ENCODE measurements at places on chromosomes 2 and 18.

GRCh38 chr2:237480556-237480955 lies 6.5 kb upstream of the MLPH start:
- no peak for DNase-seq

DNA sequence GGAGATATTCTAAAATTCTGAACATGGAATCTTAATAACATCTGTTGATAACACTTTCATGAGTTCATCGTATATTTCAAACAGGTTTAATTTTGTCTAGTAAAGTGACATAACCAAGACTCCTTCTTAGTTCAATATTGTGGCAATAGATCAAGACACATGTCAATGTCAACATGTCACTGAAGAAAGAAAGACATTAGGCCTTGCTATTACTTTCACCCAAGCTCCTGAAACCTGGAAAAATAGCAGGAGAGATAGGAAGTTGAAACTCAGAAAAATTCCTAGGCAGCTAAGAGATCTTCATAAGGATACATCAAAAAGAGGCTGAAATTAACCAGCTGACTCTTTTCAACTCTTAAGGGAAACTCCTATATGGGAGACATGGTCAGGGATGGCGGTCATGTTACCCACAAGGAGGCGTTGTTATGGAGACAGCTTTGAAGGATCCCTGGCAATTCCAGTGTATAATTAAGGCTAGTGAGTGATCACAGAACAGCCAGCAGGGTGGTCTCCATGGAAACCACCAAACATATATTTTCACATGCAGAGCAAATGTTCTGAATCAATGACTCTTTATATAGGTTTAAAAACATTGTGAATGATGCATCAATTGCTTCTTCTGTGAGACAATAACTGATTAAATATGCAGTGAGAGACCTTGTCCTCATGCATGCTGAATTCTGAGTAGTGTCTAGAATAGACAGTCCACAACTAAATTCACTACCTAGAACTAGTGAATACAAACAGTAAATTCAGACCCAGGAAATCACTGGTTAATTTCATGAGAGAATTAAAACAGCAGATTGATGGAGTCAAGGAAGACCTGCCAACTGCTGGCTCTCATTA lies 115.3 kb upstream of the RIOK3 start:
- peak; percentile 73 for DNase-seq

- no peak for DNase-seq
Observed at GRCh38 chr18:33469699-33470098, 29.2 kb upstream of the CCDC178 start.

- DNase-seq, result no peak
Observed at GRCh38 chr2:46381263-46381849, 84.1 kb downstream of the EPAS1 start.

DNA sequence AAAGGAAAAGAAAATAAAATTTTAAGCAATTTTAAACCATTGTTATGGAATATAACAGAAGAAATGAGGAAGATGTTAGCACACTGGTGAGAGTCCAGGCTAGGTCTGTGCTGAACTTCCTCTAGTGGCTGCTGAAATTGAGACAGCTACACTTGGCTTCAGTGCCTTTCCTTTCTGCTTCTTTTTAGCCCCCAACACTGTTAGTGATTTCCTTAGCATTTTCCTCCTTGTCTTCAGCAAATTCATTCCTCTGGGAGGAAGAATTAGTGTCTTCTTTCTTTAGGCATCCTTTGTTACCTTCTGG lies 47.6 kb downstream of the ITGAV start:
- no peak for DNase-seq

DNA sequence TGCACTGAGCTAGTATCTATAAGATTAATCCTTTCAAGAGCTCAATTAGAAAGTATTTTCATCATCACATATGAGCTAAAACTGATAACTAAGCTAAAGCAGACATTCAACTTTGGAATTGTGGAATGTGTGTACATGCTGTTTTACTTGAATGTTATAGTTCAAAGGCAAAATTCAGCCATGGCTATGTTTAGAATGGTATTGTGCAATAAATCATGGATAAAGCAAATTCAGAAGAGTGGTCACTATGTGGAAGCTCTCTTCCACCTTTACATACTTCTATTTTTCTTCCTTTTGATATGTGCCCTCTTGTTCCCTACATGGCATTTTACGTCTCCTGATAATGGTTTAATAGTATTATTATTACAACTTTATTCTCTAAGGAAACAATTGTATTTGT lies 1366.3 kb upstream of the LRRTM1 start:
- no peak for DNase-seq

DNA sequence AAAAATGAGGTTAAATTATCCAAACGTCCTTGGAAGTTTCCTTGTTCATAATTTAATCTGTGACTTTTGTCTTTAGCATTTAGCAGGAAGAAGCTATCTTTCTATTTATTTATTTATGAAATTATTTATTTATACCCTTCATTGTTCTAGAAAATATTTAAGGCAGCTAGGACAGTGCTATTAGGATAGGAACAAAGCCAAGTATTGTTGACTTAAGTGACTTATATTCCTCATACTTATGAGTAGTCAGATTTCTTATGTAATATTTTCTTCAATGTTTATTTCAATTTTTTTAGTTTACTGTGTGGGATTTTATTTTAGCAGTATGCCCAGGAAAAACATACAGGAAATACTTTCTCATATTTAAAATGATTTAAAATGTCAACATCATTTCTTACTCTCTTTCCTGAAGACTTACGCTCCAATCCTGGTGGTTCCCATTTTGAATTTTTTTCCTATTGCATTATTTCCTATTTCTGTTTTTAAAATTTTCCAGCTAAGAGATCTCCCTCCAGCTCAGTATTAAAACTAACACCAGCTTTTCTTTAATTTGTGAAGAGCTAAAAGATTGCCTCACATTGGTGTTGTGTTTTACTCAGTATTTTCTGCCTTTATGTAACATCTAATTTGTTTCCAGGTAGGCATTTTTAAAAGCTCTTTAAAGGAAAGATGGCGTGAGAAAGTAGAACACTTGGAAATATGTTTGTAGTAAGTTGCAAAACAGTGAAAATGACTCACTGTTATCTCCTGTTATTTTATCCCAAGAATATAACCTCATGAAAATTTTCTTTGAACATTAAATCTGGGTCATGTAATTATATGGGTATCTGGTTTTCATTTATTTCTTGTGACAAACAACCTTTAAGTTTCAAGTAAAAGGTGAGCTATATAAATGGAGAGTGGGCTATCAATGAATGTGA lies 32.2 kb downstream of the MAPRE2 start:
- DNase-seq, result no peak
